ENCODE measurements at places on chromosomes 16 and 17.
A peak's percentile ranks its signal among the peaks of the same experiment; 100 is the strongest.

GRCh38 chr17:44187131-44187899 lies 543 bp downstream of the TMUB2 start:
- no peak for DNase-seq

- DNase-seq, result no peak
Measured at GRCh38 chr17:61794242-61794641, 69.1 kb downstream of the BRIP1 start.

DNA sequence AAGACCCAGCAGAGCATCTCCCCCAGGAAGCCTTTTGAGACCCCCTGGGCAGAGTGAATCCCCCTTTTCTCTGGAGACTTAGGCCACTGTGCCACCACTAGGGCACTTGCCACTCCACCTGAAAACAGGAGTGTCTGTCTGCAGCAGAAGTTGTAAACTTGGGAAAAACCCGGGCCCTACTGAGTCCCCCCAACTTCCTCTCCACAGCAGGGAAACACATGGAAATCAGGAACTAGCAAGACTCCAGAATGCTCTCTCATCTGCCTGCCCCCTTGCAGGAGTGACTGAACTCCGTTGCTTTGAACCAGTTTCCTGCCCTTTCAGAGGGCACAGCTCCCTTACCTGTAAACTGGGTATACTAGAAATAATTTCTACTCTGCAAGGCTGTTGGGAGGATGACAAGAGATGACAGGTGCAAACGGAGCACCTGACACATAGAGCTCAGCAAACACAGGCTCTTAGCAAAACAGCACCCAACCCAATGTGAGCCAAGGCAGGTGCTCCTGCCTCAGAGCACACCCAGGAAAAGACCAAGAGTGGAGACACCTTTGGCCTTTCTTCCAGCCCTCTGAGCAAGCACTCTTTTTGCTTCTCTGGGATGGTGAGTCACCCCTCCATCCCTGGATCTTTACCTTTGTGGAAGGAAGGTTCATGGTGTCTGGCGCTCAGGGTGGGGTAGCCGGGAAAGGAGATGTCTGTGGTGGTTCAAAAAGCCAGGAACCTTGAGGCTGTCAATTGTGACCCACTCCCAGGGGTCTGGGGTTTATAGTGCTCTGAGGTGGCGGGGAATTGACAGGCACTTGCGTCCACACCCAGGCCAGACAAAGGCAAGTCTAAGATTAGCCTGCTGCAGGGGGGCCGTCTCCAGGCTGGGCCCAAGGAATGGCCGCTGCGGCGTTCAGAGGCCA lies at the start of gene HCRT:
Gene HCRT (minus strand): TSS at position 740 of the 908 bp plus-strand sequence. CDS start 87 bp downstream, at position 653.
- DNase-seq, result no peak

DNA sequence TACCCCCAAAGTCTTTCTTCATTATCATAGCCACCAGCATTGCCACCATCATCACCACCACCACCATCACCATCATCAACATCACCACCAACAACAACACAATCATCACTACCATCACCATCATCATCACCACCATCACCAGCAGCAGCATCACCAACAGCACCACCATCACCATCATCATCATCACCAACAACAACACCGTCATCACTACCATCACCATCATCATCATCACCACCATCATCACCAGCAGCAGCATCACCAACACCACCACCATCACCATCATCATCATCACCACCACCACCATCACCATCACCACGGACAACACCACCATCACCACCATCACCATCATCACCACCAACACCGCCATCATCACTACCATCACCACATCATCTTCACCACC lies 500 bp upstream of the TMEM114 start:
- DNase-seq, result no peak

DNA sequence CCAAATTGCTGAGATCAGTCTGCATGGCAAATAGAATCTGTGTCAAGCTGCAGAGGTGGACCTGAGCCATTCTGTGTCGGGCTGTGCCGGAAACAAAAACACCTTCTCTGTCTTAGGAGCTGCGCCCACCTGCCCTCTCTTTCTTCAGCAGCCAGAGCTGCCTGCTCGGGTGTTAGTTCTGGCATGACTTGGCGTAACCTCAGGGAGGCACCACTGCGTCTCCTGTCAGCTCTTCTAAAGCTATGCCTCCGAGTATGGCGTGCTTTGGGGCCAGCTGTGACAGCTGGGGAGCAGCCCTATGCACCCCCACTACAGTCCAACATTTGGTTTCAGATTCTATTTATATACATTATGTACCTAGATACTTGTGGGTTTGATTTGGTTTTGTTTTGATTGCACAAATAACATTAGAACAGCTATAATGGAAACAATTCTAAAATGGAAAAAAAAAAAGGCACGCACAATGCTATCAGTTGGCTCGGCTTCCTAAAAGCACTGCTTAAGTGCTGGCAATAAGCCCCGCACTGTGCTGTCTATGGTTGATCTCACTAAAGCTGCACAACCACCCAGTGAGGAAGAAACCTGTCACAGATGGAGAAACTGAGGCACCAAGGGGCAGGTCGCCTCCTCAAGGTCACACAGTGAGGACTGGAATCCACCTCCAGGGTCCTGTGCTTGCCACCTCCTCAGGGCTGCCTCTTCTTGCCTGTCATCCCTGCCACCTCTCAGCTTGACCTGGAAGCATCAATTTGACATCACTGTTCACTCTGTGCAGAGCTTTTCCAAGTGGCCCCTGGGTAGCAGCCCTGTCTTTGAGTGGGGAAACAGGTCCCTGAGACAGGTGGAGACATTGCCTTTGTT lies 18.7 kb upstream of the ADGRG1 start:
- no peak for DNase-seq

- no peak for DNase-seq
Measured at GRCh38 chr17:32276171-32276601, 10.6 kb downstream of the RHBDL3 start.

GRCh38 chr16:364595-365491 lies 5.5 kb downstream of the MRPL28 start:
- no peak for DNase-seq

DNA sequence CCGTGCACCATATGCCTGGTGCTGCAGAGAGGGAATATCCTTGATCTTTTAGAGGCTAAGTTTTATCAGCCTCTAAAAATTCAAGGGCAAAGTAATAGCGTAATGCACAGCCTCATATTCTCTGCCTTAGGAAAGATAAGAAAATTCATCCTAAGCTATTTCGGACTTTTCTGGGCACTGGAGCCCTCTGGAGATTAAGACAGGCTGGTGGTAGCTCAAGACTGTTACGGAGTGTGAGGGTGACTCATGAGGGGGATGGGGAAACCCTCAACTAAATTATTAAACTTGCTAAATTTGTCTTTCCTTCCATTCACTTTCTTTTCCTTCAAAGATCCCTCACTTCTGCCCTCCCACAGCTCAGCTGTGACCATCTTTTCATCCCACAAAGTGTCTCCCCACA lies 73.3 kb downstream of the RPH3AL start:
- DNase-seq, result no peak

DNA sequence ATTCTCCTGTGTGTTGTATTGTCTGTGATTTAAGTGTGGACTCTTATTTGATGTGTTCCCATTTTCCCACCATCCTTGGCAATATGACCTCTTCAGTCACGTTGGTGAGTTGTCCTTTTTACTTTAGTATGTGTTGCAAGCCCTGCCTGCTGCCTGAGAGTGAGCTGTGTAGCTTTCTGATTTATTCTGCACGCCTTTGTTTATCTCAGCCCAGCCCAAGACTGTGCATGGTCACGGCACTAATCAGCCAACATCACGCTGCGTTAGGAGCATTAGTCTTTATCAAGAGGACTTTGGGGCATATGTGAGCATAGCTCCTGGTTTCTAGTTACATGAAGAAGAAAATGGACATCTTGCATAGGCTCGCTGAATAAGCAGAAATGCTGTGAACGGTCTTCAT lies 6.0 kb downstream of the TOM1L1 start:
- DNase-seq, result no peak

DNA sequence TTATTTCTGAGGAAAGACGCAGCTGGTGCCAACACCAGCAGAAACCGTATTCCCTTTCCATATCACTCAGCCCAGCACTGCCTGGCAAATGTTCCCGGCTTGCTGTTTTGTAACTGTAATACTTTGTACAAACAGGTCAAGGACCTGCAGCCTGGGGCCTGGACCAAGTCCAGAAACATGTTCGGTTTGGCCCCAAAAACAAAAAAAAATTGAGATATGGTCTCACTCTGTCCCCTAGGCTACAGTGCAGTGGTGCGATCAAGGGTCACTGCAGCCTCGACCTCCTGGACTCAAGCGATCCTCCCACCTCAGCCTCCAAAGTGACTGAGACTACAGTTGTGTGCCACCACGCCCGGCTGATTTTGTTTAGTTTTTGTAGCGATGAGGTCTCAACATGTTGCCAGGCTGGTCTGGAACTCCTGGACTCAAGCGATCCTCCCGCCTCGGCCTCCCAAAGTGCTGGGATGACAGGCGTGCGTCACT lies 1.2 kb downstream of the HAGH start:
- DNase-seq, result no peak

DNA sequence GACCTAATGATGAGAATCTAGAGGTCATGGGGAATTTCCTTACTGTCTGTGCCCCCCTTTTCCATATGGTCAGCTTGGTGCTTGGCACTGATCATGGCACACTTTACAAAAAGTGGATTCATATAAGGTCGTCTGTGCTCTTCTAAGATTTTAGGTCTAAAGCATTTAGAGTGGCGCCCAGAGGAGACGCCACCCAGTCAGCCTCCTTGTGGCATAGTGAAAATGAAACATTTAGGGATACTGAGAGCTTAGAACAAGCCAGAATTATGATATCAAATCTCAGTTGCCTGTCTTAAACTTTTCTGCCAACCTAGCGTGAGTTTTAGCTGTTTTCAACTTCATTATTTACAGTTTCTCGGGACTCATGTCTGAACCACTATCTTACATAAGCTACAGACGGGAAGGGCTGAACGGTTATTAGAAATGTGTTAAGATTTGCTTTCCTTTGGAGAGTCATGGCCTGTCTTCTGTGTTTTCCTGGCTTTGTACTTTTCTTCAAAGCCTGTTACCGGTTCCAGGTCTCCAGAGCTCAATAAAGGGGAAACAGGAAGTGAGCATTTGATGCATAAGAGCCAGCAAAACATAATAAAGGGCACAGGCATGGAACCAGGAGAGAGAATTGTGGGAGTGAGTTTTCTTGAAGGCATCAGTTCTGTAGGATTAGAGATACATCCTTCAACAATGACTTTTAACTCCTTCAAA lies 13.7 kb downstream of the ZNRF1 start:
- DNase-seq, result no peak

DNA sequence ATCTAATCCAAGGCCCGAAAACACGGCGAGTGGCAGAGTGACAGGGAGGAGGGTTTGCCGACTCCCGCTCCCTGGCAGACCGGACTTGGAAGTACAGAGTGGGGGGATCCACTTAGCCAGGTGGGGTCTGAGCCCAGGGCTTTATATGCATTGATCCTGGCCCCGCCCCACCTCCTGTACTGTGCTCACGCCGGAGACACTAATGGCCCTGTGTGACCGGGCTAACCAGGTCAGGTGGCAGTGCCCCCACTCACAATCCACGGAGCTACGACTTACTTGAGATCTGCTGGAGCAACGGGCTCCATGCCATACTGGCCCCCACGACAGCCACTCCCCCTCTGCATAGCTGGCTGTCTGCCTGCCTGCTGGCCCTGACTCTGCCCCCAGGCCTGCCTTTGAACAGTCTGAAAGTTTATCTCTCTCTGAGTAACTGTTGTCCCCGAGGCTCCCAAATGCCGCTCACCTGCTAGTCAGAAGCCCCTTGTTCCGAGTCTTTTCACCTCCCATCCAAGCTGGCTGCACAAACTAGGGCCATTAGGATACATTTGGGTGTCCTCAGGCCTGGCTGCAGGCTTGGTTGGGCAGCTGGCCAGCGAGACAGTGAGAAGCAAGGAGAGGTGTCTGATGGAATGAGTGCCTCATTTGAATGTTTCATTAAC lies 28.0 kb downstream of the CACNA1G start:
- DNase-seq, result no peak

GRCh38 chr17:7313890-7314718 lies 1.1 kb downstream of the GPS2 start:
- DNase-seq, result no peak

DNA sequence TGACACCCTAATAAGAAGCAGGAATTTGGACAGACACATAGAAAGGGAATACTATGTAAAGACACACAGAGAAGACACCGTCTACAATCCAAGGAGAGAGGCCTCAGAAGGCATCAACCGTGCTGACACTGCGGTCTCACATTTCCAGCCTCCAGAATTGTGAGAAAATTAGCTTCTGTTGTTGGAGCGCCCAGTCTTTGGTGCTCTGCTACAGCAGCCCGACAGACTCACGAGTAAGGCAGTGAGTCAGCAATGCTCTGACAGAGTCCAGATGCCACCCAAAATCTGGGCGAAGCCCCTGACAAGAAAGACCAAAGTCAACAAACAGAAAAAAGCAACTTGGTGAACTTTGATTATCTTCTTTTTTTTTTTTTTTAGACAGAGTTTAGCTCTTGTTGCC lies 32.5 kb upstream of the RAI1 start:
- peak; percentile 30 for DNase-seq

GRCh38 chr16:28575446-28576109 lies 21.3 kb downstream of the SULT1A2 start:
- no peak for DNase-seq

DNA sequence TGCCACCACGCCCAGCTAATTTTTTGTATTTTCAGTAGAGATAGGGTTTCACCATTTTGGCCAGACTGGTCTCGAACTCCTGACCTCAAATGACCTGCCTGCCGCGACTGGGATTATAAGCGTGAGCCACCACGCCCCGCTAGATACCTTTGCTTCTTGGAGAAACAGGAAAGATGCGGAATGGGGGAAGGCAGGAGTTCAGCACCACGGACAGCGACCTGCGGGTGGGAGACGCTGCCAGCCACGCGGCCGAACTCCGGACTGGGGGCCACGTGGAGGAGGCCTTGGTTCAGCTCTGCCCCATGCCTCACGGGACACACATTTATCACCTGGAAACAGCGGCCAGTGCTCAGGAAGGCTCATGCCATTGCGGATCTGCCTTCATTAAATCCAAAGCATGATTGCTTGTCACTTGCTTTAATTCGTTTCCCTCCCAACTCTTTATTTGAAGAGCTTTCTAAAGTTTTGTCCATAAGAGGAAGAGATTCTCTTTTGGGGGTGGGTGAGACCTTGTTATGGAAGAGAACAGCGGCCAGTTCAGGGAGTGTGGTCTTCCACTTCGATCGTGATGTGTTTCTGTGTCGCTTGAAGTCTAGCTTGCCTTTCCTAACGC lies 219.9 kb downstream of the ENGASE start:
- peak; percentile 46 for DNase-seq

- DNase-seq, result no peak
Measured at GRCh38 chr17:52696362-52696761, 537.8 kb upstream of the CA10 start.

- no peak for DNase-seq
Measured at GRCh38 chr17:49946964-49947584, 21.9 kb upstream of the DLX4 start.

GRCh38 chr17:21299981-21300600 lies 15.6 kb downstream of the MAP2K3 start:
- no peak for DNase-seq

DNA sequence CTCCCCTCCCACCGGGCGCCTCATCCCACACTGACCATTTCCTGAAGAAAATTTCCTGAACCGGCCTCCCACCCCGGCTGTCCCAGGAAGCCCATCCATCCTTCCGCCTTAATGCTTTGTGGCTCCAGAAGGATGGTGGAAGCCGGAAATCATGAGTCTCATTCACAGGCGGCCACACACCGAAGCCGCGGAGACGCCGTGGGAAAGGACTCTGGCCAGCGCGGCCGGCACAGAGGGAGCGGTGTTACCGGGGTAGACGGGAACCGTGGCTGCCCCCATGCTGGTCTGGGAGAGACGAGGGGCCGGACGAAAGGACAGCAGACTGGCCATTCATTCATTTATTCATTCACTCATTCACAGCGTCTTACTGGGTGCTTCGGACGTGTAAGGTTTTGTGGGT lies 326.8 kb downstream of the SEC14L1 start:
- no peak for DNase-seq

GRCh38 chr16:1740781-1741490 lies 30.4 kb downstream of the NME3 start:
- no peak for DNase-seq

Measured in AG08395 (cell line).